Activated CD8-positive, alpha-beta memory T cell treated with anti-CD3 and anti-CD28 coated beads, Interleukin-2, amount 50 U/mL, for 4 hours (primary cell): ENCODE measurements at places on chromosomes 1 and 21.

DNA sequence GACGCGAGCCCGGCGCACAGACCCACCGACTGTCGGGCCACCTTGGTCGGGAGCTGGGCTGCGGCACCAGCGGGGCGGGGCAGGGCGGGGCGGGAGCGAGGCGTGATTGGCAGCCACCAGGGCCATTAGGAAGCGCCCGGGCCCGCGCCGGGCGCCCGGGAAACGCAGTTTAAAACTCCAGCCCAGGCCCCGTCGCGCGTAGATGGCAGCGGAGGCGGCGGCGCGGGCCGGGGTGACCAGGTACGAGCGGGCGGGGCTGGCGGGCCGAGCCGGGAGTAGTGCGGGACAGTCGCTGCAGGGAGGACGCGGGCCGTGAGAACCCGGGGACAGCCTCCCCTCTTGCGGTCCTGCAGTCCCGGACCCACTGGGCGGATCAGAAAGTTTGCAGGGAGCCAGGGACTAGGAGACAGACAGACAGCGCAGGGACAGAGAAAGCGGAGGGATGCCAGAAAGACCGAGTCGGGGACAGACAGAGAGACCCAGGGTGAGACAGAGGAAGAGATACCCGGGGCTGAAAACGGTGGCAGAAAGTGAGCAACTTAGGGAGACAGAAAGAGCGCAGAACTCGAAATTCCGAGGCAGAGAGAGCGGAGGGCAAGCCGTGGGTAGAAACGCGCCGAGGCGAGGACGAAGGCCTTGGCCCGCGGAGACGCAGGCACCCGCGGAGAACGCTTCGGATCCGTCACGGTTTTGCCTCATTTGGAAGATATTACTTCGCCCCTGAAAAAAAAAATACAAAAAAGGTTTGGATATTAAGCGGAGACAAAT is at the start of gene DMBX1:
Gene DMBX1 (plus strand): TSS at position 199 of the 768 bp plus-strand sequence. CDS start 17,175 bp downstream, outside the sequence.
- no peak for DNase-seq

GRCh38 chr1:226054519-226055327 is 7.8 kb upstream of the H3-3A start:
- DNase-seq, result no peak

DNA sequence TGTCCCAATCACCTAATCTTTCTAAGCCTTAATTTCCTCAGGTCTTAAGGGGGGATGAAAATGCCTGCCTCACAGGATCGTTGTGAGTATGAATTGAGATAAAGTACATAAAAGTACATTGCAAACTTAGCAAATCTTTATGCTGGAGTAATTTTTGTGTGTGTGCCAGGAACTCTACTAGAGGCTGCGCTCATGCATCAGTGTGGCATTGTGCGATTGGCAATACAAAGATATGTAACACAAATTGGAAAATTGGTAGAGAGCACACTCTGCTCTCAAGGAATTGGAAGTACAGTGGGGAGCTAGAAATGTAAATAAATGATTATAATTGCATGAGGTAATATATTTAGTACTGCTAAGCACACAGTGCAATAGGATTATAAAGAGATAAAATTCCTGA is 398.3 kb downstream of the DUSP10 start:
- no peak for DNase-seq

- DNase-seq, result no peak
These were observed 193.0 kb downstream of the FASLG start for GRCh38 chr1:172851856-172852255.

DNA sequence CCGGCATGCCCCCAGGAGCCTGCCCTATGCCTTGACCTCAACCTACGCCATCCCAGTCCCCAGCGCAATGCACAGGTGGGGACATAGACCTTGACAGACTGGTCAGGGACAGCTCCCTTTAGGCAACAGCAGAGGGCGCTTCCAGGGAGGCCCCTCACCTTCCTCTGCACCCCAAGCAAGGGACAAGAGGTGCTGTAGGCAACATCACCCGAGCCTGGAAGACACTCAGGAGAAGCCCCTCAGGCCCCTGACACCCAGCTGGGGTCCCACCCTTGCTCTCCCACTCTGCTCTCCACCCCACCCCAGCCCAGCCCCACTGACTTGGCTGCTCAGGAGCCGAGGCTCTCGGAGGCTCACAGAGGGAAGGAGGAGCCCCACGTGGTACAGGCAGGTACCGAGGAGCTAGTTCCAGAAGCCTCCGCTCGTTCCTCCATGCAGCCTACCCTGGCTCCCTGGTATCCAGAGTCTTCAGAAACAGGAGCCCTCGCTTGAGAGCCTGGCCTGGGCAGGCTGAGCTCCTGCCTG is 2.4 kb upstream of the WNT3A start:
- no peak for DNase-seq

DNA sequence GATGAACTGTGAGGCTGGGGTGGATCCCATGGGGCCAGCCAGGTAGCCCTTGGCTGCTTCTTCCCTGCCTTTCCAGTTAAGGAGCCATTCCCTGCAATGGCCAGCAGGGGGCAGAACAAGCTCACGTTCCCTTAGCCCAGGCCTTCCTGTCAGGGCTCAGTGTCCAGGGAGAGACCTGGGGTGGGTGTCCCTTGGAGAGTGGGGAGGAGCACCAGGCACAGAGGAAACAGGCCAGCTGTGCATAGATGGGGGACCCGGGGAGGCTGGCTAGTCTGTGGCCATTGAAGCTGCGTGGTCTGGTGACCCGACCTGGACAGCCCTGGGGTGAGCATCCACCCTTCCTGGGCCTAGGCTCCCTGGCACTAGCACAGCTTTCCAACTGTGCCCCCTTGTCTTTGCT is 13.2 kb upstream of the EPS8L3 start:
- peak; percentile 75 for DNase-seq

DNA sequence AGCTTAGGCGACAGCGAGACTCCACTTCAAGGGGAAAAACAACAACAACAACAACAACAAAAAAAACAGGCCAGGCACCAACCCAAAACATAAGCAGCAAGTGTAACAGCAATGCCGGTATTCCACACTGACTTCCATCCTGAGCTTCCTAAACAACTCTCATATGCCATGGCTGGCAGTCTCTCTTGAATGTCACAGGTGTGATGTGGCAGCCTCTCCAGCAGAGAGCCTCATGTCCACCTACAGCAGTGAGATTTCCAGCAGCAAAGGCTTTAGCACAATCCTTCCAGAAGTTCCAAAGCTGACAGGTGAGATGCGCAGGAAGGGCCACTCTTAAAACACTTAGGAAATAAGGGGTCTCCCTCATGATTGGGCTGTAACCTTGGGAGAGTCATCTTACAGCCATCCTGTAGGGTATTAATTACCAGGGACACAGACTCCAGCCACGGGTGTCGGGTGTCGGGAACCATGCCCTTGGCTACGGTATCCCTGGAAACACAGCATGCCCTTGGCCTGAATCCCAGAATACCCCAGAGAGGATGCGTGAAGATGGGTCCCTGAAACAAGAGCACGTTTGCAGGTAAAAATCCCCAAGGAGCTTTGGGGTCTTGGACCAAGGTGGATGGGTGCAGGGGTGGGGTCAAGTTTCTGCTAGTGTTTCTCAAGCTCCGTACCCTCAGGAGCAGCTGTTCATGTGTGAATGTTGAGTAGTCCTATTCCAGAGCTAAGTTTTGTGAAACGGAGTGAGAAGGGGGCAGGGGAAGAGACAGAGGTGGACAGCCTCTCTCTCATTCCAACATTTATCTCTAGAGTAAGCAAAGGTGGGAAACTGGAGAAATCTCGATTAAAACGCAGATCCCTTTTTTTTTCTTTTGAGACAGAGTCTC is 31.4 kb downstream of the CLSTN1 start:
- DNase-seq, result no peak

GRCh38 chr1:164137273-164137925 is 421.6 kb upstream of the PBX1 start:
- no peak for DNase-seq

DNA sequence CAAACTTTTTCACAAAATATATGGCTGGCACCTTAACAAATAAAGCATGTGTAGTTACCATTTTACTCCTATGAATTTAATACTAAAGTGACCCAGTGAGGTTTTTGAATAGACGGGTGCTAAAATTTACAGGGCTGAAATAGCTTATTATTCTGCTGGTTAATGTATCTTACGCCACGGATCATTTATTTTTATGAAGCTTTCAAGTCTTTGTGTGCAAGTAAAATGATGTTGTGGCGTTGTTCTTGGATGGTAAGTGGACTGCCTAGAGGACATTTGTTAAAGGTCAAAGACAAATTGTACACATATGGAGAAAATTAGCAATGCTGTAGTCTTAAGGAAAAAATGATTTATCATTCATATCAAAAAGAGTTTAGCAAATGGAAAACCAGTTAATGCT is 22.8 kb downstream of the INSL5 start:
- no peak for DNase-seq
